ENCODE measurements at places on chromosomes 16 and 17.

- DNase-seq, result no peak
Observed at GRCh38 chr17:10264051-10264450, 65.6 kb upstream of the GAS7 start.

DNA sequence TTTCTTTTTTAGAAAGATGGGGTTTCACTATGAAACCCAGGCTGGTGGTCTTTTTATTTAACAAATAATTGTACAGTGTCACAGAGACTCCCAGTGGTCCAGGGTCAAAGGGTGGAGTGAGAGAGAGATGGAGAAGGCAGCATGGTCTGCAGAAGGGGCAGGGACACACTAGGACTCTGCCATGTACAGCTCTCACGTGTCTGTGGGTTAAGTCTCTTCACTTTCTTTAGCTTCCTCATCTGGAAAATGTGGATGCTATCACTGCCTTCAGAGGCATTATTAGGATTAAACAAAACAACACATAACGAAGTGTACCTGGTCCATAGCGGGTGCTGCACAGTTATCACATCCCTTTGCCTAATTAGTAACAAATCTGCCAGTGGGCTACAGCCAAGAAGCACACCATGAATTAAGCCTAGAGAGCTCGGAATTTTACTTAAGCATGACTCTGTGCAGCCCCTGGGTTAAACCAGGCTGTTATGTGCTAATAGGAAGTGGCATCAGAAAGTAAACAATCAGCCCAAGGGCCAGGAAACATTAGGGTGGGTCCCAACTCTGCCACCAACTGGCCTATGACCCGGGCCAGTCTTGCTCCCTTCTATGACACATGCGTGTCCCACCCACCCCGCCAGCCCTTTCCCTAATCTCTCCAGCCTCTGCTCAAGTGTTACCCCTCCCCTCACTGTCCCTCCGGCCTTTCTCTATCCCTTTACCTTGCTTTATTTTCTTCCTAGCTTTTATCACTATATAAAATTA lies 13.9 kb downstream of the TOP3A start:
- DNase-seq, result no peak

- DNase-seq, result no peak
Observed at GRCh38 chr16:56245197-56245596, 53.9 kb downstream of the GNAO1 start.

DNA sequence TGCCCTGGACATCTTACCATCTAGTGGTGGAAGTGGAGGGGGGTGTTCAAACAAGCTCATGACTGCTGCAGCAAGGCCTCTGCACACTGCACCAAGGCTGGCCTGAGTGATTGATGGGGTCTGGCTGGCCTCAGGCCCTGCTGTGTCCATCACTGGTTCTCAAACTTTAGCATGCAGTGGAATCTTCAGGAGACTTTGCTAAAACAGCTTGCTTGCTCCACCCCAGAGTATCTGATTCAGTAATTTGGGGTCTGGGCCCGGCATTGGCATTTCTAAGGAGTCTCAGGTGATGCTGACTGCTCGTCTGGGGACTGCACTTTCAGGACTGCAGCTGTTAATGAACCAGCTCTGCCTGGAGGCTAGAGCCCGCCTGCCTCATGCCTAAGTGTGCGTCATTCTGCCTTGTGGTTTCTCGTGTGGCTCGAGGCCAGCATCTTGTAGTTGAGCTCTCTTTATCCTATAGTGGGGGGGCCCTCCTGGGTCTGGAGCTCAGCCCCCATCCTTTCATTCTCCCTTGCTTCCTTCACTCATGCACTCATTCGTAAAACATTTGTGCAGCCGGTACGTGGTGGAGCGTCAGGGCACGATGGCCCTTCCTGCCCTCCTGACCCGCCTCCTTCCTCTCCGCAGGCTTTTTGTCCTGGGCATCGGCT lies 4.1 kb downstream of the MGAT5B start:
- DNase-seq, result no peak

- no peak for DNase-seq
Observed at GRCh38 chr16:1221628-1222552, 3.2 kb downstream of the TPSG1 start.

GRCh38 chr16:17364319-17365210 lies 106.2 kb downstream of the XYLT1 start:
- DNase-seq, result no peak

DNA sequence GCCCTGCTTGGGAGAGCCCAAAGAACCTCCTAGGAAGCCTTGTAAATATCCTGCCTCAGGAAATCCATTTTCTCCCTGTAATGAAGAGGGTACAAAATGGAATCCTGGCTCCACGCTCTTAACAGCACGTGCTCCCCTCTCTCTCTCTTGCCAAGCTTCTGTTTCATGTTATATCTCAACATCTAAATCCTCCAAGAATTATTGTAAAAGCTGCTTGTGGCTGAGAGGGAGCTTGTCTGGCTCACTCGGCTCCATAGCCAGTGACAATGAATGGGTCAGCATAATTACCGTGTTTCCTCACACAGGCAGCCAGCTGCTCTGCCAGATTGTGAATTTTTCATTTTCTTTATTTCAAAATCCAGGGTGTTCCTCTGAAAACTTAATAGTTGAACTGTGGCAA lies 317.8 kb downstream of the RBFOX1 start:
- no peak for DNase-seq

DNA sequence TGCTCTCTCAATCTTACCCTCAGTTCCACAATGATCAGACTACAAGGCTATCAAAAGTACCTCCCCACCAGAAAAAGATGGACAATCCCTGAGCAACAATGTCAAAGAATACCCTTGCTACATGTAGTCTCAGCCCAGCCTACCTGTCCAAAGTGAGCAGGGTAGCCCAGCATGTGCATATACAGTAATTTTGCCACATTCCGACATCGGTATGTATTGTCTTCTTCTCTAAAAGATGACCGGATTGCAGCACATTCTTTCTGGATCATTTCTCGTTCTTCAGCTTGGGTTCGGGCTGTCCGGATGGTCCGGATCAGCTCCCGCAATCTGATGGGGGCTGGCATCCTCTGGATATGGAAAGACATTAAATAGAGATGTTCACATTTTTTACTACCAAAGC lies 19.5 kb downstream of the AP1G1 start:
- DNase-seq, result no peak

DNA sequence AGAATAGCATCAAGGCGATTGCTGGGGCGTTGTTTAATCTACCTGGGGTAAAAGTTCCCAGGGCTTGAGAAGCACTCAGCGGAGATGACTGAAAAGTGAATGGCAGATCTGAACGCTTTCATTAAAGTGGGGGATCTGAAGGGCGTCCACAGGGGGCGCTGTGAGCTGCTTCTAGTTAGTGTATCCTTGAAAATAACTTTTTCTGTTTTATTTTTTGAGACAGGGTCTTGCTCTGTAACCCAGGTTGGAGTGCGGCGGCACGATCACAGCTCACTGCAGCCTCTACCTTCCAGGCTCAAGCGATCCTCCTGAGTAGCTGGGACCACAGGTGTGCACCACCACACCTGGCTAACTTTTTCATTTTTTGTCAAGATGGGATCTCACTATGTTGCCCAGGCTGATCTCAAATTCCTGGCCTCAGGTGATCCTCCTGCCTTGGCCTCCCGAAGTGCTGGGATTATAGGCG lies 360.4 kb downstream of the SEC14L1 start:
- DNase-seq, result no peak

DNA sequence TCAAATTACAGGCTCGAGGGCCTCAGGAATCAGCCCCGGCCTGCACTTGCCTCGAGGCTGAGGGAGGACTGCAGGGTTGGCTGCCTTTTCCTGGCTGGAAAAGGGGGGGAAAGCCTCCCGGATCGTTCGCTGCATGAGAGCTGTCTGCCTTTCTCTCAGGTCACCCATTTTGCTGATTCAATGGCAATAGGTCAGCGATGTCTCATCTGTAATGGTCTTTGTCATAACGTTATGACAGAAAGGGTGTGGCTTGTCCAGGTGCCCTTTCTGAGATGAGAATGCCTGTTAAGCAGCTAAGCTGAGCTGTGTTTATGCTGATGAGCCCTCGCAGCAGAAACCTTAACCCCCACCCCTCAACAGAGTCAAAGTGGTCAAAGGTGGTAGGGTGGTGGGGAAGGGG lies 81.8 kb downstream of the AKAP1 start:
- DNase-seq, result no peak

DNA sequence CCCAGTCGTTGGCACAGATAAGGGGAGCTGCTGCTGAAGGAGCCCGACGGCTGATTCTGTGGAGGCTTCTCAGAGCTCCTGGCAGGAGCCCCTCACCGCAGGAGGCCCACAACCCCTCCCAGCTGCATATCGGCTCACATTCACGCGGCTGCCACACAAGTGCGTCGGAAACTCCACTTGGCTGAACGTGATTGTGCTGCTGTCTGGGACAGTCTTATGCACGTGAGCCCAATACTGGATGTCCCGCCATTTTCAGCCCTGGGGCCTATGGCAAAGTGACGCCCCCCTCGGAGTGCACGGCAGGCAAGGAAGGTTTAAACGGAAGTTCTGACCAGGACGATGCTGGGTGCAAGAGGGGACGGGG lies 8.7 kb upstream of the PITPNA start:
- DNase-seq, result no peak

DNA sequence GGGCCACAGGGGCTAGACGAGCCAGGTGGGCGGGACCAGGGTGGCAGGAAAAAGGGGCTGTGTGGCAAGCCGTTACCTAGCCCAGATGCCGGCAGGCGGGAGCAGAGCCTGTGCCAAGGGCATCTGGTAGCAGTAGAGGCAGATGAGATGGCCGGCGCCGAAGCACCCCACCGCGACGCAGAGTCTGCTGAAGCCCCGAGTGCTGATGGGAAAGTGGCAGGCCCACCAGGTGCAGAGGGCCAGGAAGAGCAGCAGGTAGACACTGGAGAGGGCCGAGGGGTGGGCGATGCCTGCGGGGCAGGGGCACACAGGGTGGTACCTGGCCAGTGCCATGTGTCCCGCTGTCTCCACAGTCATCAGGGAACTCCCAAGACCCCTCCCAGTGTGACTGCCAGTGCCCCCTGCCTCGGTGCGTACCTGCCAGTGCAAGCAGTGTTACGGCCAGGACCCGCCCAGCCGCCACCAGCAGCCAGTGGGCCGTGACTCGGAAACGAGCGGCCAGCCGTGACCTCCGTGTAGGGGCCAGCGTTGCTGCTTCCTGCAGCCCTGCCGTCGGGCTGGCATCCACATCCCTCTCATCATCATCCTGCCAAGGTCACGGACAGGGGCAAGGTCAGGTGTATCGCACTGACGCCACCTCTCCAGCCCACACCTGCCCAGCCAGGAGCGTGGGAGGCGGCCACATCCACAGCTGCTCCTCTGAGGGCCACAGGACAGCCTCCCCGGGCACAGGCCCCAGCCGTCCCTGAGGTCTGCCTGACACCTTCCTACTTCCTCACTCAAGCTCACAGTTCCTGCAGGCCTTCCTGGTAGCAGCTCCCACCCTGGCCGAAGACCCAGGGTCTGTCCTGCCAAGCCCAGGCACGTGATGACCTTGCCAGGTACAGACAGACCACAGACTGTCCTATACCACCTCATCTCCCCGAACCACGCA lies 32.1 kb downstream of the CTU2 start:
- DNase-seq, result no peak

DNA sequence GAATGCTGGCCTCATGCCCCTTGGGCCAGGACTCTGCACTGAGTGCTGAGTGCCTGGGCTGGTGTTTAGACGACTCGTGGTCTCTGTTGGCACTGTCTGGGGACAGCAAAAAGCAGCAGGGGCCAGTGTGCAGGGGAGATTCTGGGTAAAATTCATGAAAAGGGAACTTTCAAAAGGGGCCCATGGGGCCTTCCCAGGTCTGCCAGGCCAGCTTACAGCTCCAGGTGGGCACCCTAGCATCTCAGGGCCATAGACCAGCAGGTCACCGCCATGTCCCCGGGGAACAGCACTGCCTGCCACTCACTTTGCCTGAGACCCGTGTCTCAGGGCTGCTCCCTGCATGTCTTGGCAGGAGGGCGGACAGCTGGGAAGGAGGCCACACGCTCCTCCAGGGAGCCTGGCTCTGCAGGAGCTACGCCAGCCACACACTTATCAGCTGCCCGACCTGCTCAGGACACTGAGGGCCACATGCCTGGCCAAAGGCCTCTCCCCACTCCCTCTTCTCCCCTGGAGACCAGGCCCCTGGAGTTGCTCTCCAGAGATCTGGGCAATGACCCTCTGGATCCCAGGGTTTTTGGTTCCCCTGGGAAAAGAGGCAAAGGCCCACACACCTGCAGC lies 8.8 kb upstream of the FASN start:
- DNase-seq, result no peak

DNA sequence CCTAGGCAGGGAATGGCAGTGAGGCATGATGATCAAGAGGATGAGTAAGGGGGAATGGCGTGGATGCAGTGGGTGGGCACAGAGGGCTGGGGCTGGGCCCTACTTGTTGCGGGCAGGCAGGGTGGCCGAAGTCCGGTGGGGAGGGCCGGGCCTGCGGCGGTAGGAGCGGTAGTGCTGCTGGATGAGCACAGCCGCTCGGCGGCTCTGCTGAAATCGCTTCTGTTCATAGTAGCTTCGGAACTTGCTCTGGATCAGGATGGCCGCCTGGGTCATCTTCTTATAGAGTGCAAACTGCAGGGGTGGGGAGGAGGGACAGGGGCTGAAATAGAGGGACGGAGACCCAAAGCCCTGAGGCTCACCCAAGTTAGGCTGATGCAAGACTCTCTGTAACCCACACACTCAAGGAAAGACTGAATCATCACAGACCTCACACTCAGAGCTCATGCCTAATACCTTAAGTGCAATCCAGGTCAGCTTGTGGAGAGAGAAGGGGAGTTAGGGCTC lies 1.5 kb upstream of the SPAG7 start:
- no peak for DNase-seq

GRCh38 chr16:84947996-84948850 lies 63.1 kb downstream of the ZDHHC7 start:
- no peak for DNase-seq

DNA sequence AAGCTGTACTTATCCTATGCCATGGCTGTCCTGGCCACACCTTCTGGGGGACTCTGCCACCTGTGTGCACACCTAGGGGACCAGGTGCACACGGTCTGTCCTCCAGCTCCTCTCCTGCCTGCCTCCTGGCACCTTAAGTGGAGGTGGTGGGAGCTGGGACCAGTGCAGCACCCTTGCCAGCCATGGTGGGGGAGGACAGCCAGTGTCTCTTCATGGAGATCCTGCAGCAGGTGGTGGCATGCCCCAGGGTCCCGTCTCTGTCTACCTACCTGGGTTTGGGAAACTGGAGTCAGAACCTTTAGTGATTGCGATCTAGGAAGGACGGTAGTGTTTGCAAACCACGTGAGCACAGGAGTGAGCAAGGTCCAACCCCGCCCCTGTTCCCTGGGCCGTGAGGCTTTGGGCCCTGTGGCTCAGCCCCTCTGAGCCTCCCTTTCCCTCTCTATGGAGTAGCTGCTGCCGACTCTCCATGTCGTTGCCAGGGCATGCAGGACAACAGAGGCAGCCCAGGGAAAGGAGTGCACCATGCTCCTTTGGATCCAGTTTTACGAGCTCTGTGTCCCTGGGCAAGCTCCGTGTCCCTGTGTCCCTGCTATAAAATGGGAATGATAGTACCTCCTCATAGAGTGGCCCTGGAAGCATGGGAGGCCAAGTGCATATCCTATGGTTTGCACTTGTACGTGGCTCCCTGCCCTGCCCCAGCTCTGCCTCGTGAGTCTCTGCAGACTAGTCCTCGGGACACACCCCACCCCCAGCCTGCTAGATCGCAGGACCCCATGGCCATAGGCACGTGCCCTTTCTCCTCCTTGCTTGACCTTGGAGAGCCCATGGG lies 7.1 kb downstream of the ADGRG1 start:
- no peak for DNase-seq

All from SHP77 treated with DMSO at 0.1 percent for 48 hours (cell line).